Activated naive CD4-positive, alpha-beta T cell treated with anti-CD3 and anti-CD28 coated beads, Interleukin-2, amount 50 U/mL, for 16 hours (primary cell): ENCODE measurements at places on chromosomes 5 and 9.

GRCh38 chr9:96884443-96884842 is 30.1 kb upstream of the ZNF782 start:
- DNase-seq, result no peak

DNA sequence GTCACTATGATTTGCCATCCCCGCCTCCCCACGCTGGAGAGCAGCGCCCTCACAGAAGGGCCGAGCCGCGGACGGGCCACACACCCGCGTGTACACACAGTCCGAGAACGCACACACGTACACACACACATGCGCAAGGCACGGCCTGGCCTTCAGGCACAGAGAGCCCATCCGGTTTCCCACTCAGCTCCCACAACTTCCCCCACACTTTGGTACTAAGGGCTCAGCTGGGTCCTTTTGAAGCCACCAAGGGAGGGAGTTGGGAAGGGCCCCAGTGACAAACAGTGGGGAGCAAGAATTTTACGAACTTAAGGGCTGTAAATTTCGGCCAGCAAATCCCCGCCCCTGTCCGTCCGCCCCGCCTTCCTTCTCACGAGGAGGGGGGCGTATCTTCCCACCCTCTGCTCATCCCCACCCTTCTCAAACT is 133.3 kb upstream of the HAND1 start:
- no peak for DNase-seq

DNA sequence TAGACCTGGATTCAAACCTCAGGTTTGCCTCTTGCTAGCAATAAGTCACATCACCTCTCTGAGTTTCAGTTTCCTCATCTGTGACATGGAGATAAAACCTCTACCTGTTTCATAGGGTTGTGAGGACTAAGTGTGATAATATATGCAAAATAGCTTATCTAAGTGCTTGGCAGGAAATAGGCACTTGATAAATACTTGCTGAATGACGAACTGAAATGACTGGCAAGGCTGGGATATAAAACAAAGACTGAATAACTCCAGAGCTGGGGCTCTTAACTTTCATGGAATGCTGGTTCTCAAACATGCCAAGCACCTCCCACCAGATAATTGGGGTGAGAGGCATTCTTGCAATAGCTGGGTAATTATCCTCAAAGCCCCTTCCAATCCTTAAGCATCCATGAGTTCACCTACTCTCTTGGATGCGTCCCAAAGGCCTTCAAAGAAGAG is 87.6 kb downstream of the ADRB2 start:
- DNase-seq, result no peak

GRCh38 chr5:112013660-112014059 is 256.7 kb upstream of the NREP start:
- no peak for DNase-seq

DNA sequence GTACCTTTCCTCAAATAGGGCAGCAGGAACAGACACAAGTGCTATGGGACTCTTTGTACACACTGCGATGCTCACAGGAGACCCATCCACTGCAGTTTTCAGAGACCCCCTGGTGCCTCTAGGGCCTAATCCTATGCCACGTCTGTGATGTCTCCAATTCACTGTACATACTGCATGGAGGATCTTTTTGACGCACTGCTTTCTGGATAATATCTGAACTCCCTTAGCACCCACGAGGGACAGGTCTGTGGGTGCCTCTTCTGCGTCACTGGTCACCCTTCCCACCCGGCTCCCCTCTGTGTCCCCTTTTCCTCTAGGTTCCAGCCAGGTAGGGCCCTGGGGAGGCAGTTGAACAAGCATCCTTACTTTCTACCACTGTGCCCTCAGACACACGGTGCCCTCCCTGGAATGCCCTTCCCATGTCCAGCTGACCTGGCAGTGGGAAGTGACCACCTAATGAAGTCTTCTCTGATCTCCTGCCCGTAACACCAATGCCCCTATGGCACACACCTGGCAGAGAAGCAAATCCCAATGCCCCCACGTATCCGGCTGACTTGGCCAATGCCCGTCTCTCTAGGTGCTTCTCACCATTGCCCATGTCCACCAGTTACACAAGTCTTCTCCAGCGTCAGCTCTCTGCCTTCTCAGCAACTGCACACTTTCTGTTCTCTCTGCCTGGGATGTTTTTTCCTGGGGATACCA is 41.5 kb downstream of the FOXI1 start:
- DNase-seq, result no peak

DNA sequence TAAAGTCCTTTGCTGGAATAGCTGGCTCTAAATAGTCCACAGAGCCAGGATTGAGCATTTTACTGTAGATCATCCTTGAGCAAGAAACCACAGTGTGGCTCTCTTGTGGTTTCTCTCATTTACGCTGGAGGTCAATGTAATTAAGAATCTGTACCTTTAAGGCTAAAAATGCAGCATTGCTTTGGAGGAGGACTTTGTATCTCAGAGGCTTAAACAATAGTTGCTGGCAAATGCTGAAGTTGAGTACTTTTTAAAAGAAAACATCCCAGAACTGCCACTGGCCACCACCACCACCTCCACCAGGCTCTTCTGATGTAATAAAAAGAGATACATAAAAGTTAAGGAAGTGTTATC is 177.3 kb upstream of the ADAMTSL1 start:
- no peak for DNase-seq

- DNase-seq, result no peak
Measured at GRCh38 chr9:134369416-134370212, 43.4 kb downstream of the RXRA start.

- DNase-seq, result no peak
Measured at GRCh38 chr9:71681708-71682272, 86.5 kb downstream of the CEMIP2 start.

DNA sequence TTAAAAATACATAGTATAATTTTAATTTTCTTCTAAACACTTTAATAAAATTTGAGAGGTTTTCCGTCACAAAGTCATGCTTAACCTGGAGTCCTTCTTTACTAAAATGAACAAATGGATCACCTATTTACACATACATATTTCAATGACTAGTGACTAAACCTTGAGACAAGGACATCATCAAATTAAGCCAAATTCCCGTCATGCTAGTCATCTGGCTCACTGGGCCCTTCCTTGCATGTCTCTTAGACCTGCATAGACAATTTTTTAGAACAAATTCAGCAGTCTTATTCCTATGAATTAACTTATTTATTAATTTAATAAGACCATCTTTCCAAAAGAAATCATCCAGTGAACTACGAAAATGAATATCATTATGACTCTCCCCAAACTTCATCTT is 26.6 kb downstream of the ERAP2 start:
- DNase-seq, result no peak

DNA sequence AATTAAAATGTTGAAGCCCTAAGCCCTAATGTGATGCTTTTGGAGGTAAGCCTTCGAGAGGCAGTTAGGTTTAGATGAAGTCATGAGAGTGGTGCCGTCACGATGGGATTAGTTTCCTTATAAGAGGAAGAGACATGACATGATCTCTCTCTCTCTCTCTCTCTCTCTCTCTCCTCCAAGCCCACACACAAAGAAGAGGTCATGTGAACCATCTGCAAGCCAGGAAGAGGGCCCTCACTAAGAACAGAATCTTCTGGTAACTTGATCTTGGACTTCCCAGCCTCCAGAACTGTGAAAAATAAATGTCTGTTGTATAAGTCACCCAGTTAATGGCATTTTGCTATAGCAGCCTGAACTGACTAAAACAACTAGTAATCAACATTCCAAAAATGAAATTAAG is 175.5 kb downstream of the GNA14 start:
- DNase-seq, result no peak

DNA sequence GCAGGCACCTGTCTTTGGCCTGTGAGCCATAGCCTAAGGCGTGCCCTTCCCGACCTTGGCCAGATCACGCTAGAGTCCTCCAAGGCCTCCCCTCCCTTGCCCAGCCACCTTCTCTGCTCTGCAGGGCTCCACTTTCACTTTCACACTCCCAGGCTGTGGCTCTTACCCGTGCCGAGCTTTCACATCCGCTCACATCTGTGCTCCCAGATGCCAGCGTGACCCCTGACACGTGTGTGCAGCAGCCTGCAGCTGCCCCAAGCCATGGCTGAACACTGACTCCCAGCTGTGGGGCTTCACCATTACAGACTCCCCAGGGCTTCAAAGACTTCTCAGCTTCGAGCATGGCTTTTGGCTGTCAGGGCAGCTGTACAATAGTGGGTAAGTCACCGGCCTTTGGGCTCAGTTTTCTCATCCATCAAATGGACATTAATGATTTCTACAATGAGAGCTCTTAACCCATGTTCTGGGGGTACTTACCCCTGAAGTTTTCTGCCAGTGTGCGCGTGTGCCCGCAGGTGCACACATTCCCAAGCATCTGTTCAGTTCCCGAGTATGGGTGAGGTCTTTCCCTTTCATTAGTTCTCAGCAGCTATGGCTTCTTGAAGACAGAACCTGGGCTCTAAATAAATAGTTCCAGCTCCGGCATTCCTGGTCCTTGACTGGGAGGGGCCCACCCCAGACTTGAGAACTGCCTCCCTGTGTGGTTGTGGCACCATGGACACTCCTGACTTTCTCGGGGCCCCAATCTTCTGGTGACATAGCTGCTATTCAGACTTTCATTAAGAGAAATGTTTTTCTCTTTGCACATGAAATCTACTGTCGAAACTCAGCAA is 118.6 kb downstream of the RGS3 start:
- peak; percentile 70 for DNase-seq

GRCh38 chr5:91556-92263 is at the start of gene PLEKHG4B:
TSS of gene PLEKHG4B (plus strand) at chr5:92168. CDS start at chr5:92232, 64 bp downstream.
- DNase-seq, result no peak

GRCh38 chr9:101270302-101270701 is 114.5 kb downstream of the BAAT start:
- DNase-seq, result no peak

- peak; percentile 22 for DNase-seq
Measured at GRCh38 chr9:109918339-109919163, 138.6 kb downstream of the PALM2AKAP2 start.

- no peak for DNase-seq
Measured at GRCh38 chr5:139952574-139952973, 90.5 kb downstream of the NRG2 start.

DNA sequence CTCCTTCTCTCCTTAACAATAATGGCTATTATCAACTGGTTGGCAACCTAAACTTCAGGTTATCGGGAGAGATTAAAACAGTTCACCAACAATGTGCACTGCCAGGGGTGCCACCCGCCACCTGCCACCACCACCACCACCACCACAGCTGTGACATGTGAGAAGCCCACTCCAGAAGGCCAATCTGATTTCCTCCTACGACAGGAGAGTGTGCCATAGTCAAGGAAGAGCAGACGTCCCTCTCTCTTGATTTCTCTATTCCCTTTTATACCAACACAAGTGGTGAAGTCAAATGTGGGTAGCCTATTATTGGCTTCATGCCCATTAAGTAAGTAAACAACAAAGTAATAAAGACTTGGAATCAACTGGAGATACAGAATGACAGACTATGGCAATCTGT is 22.4 kb downstream of the GNAQ start:
- no peak for DNase-seq

GRCh38 chr5:133682451-133682850 is 70.1 kb upstream of the FSTL4 start:
- no peak for DNase-seq

GRCh38 chr5:6831678-6832671 is 118.7 kb downstream of the TENT4A start:
- no peak for DNase-seq

- DNase-seq, result no peak
Measured at GRCh38 chr5:164372892-164373291, 867.5 kb downstream of the MAT2B start.

DNA sequence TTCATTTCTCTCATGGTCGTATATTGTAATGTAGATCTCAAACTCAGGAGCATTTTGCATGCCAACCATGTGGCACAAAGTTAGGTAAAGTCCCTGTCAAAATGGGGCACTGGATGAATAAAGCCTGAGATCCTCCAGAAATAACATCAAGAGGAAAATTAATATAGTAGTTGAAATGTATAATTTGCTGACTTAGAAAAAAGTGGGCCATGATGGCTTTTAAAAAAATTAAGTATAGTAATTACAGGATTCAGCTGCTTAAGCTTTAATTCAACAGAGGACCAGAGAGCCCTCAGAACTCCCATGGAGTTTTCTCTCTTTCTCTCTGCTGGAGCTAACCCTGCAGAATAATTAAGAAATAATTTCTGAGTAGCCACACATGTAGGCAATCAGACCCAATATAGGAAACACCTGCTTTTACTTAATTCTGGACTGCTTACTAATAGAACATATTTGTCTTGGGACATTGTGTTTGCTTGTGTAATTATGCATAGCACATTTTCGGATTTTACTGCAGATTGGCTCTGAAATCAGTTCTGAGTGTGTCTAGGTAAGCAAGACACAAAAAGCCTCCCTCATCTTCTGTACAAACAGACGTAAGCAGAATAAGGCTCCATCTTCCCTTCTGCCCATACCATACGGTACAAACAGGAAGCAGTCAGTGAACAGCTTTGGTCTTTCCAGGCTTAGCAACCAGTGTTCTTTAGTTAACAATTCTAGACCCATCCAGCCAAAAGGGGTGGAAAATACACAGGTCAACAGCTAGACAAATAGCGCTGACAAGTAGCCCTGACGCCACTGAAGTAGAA is 26.5 kb upstream of the PCSK1 start:
- DNase-seq, result no peak

DNA sequence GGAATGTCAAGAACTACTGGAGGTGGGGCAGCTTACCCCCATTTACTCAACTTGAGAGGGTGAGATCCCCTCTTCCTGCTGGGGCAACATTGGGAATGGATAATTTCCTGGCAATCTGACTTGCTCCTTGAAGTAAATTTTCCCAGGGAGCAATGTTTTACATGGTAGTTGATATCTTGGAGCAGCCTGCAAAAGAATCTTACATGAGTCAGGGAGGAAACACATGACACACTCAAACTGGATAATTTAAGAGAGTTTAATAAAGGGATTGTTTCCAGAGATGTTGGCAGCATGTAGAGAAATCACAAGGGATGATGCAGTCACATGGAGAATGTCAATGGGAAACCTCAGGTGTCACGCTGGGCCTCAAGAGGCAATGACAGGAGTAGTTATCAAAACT is 212.5 kb downstream of the GAS1 start:
- no peak for DNase-seq

GRCh38 chr5:35172533-35172932 is 57.8 kb downstream of the PRLR start:
- no peak for DNase-seq

DNA sequence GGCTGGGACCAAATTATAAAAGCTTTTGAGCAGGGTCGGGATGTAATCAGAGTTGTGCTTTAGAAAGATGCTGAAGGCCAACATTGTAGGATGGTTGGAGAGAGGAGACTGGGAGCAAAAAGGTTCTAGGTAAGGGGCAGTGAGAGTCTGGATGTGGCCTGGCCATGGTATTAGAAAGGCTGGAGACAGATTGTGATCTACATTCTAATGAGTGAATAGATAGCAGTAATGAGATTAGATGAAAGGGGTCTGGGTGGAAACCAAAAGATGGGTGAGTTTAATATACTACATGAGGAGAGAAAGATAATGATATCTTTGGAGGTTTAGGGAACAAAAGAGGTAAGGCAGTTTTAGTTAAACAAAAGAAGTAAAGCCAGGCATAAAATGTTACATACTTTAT is 88.8 kb upstream of the SH3GL2 start:
- DNase-seq, result no peak

- no peak for DNase-seq
Measured at GRCh38 chr9:132056717-132057560, 22.7 kb downstream of the MED27 start.

GRCh38 chr9:16361118-16361517 is 509.4 kb downstream of the BNC2 start:
- no peak for DNase-seq
